Neuronal stem cell (in vitro differentiated cells): ENCODE measurements at places on chromosomes 1 and 21.

DNA sequence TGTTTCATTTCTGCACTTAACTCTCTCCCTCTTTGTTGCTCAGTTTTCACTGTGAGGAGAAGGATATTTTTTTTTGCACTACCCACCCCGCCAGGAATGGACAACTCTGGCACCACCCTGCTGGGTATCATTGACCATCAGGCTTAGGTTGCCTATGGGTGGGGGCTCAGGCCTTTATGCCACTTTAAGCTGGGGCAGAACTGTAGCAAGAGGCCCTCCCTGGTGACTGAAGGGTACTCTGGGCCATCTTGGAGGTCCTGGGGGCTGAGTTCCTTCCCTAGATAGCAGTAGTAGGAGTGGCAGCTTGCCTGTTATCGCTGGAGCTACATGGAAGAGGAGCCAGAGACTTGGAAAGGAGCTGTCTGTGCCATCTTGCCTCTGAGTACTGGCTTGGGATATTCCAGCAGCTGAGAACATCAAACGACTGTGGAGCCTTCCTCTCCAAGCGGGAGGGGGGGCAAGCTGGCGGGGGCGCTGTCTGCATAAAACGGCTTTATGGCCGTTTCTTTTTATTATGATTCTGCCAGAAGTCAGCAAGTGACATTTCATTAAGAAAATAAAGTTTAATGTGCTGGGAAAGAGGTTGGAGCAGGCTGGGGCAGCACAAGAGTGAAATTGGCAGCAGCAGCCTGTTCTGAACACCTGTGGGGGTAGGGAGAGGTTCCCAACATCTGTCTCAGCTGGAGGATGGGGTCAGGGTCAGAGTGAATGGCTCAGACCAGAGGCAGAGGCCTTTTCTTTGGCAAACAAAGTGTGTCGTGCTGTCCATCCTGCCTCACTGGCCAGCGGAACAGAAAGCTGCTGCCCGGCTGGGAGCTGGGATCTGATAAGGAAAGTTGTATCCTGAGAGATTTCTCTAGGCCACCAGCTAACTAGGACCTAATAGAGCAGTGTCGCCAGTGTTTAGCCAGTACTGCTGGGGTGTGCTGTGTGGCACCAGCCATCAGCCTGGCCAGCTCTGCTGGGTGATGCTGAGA, 32.9 kb downstream of the TMEM53 start:
- H3K27me3 ChIP-seq = no peaks in the 10 kb centered on the region
- peaks cover 19% of the 10 kb centered on the region for H3K4me1 ChIP-seq
- H3K27ac ChIP-seq = no peak overlapping the region
- peaks cover 99% of the 10 kb centered on the region for H3K36me3 ChIP-seq

GRCh38 chr1:116242741-116243140, 130.3 kb upstream of the ATP1A1 start:
- no peaks in the 10 kb centered on the region for H3K36me3 ChIP-seq
- no peaks in the 10 kb centered on the region for H3K27me3 ChIP-seq
- H3K4me3 ChIP-seq = no peak overlapping the region
- no peaks in the 10 kb centered on the region for H3K4me1 ChIP-seq
- DNase-seq = no peak

DNA sequence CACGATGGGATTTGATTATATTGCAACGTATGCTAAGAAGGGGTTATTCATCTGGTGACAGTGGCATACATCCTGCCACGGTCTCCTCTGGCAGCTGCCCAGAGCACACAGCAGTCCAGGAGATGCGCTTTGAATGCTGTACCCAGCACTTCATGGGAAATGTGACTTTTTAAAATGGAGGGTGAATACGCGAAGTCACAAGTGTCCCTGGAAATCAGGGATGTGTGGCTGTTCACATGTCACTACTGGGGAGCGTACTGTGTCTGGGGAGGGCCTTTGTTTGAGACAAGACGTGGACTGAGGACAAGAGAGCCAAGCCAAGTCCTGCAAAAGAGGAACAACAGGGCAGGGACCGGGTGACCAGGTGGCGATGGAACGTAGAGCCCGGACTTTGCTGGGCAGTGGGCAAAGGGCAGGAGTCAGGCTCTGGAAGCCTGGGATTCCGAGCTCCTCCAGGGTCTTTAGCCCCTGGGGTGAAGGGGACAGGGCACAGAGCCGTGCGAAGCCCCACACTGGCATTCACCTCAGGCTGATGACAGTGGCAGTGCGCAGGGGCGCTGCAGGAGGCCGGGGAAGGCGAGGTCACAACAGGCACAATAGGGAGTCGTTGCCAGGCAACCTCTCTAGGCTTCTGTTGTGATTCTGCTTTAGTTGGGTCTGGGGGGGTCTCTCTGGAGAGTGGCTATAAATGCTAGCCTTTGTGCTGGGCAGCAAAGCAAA, 11.4 kb upstream of the ZBTB21 start:
- peaks cover 22% of the 10 kb centered on the region for H3K4me1 ChIP-seq
- H3K36me3 ChIP-seq = no peaks in the 10 kb centered on the region
- H3K4me3 ChIP-seq = no peak overlapping the region

GRCh38 chr1:227785094-227785804, 30.2 kb upstream of the PRSS38 start:
- H3K27ac ChIP-seq = no peak overlapping the region
- H3K27me3 ChIP-seq = peaks cover 40% of the 10 kb centered on the region
- peaks cover 12% of the 10 kb centered on the region for H3K4me1 ChIP-seq
- no peak for DNase-seq
- peaks cover 11% of the 10 kb centered on the region for H3K36me3 ChIP-seq

- no peaks in the 10 kb centered on the region for H3K4me1 ChIP-seq
- H3K27ac ChIP-seq = no peak overlapping the region
- H3K4me3 ChIP-seq = no peak overlapping the region
- no peaks in the 10 kb centered on the region for H3K36me3 ChIP-seq
These were observed 410.1 kb downstream of the BRINP3 start for GRCh38 chr1:190067592-190067991.
